ENCODE measurements at places on chromosomes 5 and 9. TPM values are rescaled to one million over a fixed set of nuclear protein-coding genes. Genes with fewer than 3 reads are reported as not detected.
A peak's percentile ranks its signal among the peaks of the same experiment; 100 is the strongest.

Gene CLIC3
- not detected for total RNA-seq

Gene IL13
- total RNA-seq = not detected

Gene TJP2
- 12.1 TPM for total RNA-seq

Gene ELOVL7
- total RNA-seq = 5.4 TPM

Gene HMCN2
- total RNA-seq = not detected

Gene CERCAM
- 31.8 TPM for total RNA-seq

Gene PRLR
- total RNA-seq = 22.2 TPM

Gene COX7C
- total RNA-seq = 677 TPM

Gene QSOX2
- total RNA-seq = 16.5 TPM

Gene WWC1
- total RNA-seq = 13.2 TPM

Gene GABRP
- not detected for total RNA-seq

DNA sequence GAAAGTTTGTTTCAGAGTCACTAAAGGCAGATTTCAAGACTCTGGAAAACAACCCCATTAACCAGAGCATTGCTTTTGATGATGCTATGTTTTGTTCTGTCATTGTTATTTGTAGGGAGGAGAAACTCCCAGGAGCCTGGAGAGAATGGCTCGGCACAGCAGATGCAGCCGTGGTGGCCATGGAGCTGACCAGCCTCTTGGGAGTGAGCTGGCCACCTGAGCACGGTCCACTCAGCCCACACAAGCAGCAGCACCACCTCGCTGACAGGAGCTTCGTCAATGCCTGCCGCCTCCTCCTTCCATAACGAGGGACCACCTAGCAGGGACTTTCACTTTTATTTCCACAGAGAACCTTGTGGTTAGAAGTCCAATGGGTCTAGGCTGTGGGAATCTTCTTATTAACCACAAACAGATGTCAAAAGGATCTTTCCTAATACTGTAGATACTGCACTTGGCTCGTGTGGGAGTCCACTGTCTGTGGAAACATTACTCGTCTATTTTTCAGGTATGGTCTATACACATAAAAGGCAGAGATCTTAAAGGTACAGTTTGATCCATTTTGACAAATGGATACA lies 21.0 kb upstream of the SMIM32 start:
- DNase-seq = no peak

GRCh38 chr5:160445132-160445531 lies 23.5 kb downstream of the PTTG1 start:
- DNase-seq = no peak

DNA sequence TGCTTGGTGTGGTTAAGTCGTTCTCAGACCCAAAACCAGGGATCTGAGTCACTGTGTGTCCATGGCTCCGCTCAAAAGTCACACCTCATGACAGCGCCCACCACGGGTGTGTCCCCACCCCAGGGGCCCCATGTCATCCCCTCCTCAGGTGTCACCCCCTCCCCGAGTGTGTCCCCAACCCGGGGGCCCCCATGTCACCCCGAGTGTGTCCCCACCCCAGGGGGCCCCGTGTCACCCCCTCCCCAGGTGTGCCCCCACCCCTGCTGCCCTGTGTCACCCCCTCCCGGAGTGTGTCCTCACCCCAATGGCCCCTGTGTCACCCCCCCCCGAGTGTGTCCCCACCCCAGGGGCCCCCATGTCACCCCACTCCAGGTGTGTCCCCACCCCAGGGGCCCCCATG lies 5.1 kb downstream of the LRRC14B start:
- no peak for DNase-seq

DNA sequence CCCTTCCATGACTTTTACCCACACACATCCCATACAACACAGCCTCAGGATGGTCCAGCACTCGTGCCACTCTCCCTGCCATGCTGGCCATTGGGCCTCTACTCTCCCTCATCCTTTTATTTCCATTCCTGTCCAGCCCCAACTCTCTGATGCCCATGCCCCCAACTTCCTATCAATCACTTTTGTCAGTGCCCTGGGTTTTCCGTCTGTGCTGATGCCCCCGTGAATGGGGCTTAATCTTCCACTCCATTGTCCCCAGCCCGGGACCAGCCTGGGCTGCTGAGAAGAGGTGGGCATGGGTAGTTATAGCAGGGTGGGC lies 12.6 kb upstream of the ACSL6 start:
- no peak for DNase-seq

GRCh38 chr9:101073122-101073521 lies 44.6 kb downstream of the PLPPR1 start:
- DNase-seq = no peak

DNA sequence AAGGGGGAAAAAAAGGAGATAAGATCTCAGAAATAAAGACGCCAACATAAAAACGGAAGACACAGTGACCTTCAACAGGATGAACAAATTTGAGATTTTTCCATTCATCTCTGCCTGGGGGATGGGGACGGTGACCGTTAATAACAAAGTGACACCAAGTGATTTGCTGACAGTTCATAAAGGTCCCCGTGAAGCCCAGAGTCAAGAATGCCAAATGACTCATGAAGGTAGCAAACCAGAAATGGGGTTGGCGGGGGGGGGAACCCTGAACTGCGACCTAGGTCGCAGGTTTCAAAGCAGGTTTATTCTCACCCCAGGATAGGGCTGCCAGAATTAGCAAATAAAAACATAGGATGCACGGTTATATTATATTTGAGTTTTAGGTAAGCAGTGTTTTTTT lies 21.1 kb upstream of the SHB start:
- DNase-seq = no peak

DNA sequence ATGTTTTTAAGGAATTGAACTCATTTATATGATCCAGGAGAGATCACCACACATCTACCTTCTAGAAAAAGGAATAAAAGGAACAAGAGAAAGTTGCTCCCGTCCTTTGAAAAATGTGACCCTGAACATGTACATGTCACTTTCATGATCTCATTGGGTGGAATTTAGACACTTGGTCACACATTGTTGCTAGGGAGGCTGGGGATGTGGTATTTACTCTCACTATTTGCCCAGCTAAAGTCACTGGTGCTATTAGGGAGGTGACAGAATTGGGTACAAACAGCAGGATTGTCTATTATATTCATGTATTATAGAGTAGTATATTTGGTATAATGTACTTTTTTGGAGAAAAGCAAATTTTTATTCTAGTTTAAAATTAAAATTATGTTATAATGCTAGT lies 2.1 kb upstream of the CDH10 start:
- no peak for DNase-seq

GRCh38 chr5:156942064-156942463 lies 21.0 kb downstream of the TIMD4 start:
- DNase-seq = no peak

GRCh38 chr5:135013445-135013844 lies 20.6 kb downstream of the PITX1 start:
- DNase-seq = no peak

- no peak for DNase-seq
Observed at GRCh38 chr5:167412556-167412955, 878.9 kb upstream of the WWC1 start.

- peak; percentile 39 for DNase-seq
Observed at GRCh38 chr9:99833735-99834134, 12.1 kb downstream of the NR4A3 start.

DNA sequence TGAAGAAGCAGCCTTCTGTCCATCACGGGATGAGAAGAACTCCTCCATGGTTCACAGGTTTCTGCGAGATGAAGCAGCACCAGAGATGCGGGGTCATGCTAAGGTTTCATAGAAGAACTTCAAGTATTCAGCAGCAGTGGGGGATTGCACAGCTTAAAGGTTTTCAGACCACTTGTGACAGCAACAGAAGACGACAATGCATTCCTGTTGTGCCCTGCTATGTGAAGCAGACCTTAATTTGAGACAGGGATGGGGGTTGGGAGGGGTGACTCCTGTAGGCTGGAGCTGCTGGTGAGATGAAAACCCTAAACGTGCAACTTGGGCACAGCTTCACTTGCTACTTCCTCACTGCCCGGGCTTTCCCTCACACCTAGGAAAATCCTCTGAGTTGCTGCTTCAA lies 256.0 kb downstream of the SLIT3 start:
- DNase-seq = no peak

DNA sequence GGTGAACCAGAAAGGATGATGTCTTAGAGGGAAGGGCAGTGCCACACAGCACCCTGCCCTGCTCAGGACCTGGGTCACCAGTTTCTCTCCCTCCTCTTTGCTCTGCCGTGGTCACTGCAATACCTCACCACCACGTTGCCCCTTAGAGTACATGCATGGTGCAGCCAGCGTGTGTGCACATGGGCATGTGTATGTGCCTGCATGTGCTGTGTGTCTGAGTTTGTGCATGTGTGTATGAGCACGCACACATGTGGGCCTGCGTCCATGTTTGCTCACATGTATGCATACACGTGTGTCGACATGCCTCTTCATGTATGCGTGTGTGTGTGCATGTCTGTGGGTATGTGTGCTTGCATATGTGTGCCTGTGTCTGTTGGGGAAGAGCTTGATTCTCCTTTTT lies 41.5 kb upstream of the SEMA4D start:
- DNase-seq = no peak

- no peak for DNase-seq
Observed at GRCh38 chr5:115413651-115414050, 117.2 kb upstream of the CCDC112 start.

DNA sequence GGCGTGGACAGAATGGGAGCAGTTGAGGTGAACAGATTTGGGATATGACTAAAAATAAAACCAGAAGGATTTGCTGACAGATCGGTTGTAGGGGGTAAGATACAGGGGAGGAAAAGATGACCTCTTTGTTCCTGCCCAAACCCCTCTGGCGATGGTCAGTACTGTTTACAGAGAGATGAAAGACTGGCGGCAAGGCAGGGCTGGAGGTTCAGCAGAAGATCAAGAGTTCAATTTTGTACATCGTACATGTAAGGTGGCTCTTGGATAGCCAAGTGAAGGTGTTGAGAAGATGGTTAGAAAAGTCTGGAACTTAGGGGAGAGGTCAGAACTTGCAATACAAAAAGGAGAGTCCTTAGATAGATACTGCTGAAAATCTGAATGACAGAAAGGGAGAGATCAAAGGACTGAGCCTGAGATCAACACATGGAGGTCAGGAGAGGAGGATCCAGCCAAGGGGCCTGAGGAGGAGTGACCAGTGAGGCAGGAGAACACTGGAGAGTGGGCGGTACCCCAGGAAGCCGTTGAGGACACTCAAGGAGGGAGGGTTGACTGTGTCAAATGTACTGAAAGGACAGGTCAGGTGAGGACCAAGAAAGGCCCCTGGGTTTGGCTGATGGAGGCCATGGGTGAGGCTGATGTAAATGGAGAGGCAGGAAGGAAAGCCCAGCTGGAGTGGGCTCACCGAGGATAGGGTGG lies 7.1 kb downstream of the IL4 start:
- no peak for DNase-seq

DNA sequence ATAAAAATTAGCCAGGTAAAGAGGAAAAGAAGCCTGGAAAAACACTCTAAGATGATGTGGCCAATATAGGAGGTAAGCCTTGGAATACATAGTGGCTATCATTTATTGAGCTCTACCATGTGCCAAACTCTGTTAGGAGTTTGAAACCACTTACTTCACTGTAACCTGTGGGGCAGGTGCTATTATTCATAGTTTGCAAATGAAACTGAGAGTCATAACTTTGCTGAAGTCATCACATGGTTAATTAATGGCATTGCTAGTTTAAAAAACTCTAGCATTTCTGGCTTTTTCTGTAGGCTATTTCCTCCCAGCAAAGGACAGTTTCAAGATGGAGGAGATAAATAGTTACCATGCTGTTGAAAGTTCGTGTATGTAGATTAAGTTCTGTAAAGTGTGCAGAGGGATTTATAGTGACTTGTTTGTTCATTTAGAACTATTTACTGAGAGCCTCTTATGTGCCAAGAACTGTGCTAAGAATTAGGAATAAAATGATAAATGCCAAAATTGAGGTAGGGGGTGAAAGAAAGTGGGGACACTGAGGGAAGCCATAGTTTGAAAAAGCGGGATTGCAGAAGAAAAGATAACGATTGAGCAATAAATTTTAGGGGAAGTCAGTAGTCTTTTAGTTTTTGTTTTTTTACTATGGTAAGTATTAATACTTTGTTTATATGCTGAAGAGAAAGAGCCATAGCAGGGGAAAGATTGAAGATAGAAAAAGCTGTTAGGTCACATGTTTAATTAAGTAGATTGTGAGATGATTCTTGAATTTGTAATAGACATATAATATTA lies 57.2 kb downstream of the WDR70 start:
- DNase-seq = no peak

- no peak for DNase-seq
Observed at GRCh38 chr5:66881480-66882161, 285.4 kb downstream of the MAST4 start.

DNA sequence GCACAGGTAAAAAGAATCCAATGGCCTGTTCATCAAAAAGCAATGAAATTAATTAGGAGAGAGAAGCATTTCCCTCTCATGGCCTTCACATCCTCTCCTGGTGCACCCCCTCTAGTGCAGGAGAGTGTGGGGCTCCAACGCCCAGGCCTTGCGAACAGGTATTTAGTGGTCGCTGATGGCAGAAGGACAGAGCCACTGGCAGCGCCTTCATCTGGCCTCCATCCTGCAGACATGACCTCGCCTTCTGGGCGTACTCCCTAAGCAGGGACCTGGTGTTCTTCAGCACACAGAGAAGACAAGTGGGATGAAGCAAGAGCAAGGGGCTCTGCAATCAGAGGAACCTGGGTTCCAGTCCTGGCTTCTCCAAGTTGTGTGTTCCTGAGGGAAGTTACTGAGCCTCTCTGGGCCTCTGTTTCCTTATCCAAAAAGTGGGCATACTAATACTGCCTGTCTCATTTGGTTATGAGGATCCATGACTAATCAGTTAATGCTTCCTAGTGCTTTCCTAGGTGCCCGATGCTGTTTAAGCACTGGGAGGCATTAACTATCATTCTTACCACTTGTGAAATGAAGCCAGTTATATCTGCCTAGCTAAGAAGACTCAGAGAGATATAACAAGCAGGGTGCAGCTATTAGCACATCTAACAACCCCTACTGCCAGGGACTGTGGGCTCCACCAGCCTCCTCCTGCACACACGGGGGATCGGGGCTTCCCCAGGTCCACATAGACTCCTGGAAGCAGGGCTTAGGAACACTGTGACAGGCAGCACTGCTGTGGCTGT lies 77.3 kb downstream of the SEMA4D start:
- no peak for DNase-seq

- DNase-seq = no peak
Observed at GRCh38 chr9:120609636-120610035, 29.7 kb upstream of the CDK5RAP2 start.

- DNase-seq = no peak
Observed at GRCh38 chr5:151107738-151108520, 27.1 kb upstream of the TNIP1 start.

- DNase-seq = no peak
Observed at GRCh38 chr9:132946631-132947295, 2.3 kb upstream of the TSC1 start.

DNA sequence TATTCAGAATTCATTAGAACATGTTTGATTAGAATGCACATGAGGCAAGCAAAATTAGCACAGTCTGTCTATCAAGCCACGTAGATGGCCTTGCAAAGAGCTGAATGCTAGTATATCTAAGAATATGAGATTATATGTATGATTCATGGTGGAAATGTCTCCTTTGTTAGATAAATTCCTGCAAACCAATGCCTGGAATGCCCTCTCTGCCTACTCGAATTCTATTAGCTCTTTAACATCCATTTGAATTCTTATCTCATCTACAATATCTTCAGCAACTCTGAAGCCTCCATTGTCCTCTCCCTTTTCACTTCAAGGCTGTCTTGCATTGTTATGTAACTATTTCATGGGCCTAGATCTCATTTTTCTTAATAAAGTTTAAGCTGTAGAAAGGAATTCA lies 205.5 kb downstream of the TMC1 start:
- DNase-seq = peak; percentile 23

GRCh38 chr9:77864211-77864889 lies 167.3 kb downstream of the GNAQ start:
- peak; percentile 32 for DNase-seq

- DNase-seq = no peak
Observed at GRCh38 chr9:121862371-121863332, 211.2 kb downstream of the DAB2IP start.

Data from SK-MEL-5 (cell line).